ENCODE measurements at places on chromosomes 7 and 10.

DNA sequence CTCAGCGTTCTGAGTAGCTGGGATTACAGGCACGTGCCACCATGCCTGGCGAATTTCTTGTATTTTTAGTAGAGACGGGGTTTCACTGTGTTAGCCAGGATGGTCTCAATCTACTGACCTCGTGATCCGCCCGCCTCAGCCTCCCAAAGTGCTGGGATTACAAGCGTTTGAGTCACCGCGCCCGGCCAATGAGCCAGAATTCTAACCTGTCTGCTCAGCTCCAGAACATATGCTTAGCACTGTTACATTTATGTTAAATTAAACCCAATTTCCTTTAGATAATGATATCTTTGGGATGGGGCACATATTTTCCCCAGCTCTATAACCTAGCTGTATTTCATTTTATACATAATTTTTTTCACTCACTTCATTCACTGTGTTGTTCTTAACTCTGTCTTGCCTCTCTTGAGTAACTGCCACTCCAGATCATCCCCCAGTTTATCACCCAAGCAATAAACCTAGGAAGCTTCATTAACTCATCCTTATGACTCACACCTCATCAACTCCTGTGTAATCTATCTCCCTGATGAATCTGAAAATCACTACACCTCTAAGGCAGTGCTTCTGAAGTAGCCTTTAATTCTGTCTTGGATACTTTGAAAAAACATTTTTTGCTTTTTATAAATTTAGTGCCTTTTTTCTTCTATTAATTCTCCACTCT, 559.7 kb upstream of the ZWINT start:
- no peak for DNase-seq

- DNase-seq, result no peak
Measured at GRCh38 chr7:4240520-4241303, 441.4 kb upstream of the FOXK1 start.

DNA sequence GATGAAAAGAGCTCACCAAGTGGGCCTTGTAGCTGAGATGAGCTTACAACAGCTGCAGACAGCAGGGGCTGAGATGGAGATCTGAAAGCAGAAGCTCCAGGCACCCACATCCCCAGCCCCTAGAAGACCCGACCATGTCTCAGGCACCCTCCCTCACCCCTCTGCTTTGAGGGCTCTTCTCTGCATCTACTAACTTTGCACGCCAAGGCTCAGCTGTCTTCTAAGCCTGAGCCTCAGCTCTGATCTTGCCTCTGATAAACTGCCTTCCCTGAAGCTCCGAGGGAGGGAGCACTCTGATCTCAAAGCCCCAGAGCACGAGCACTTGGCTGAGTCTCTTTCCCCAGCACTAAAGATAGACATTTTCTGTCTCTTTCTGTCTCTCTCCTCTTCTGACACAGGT, 42.0 kb downstream of the ANXA8 start:
- no peak for DNase-seq

DNA sequence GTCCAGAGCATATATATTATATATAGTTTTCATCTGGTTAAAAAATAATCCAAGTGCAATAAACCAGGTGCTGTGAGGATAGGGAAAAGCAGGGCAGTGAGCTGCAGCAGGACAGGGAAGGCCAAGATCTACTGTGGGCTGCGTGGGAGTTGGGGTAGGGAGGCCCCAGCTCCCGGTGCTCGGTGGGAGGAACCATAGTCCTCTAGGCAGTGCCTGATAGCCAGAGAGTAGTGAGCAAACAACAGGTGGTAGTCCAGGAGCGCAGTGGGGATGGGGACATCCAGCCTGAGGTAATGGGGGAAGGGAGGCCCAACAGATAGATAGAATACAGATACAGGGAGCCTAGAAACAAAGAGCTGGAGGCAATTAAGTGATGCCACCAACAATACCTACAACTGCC, 4.1 kb upstream of the BMPR1A start:
- no peak for DNase-seq

- DNase-seq, result no peak
Measured at GRCh38 chr10:129193148-129193547, 273.9 kb upstream of the MGMT start.

- no peak for DNase-seq
Measured at GRCh38 chr7:29569648-29570047, 6.0 kb downstream of the PRR15 start.

Data from adrenal gland (tissue), 19 donors.